ENCODE measurements at places on chromosomes 4 and X.

DNA sequence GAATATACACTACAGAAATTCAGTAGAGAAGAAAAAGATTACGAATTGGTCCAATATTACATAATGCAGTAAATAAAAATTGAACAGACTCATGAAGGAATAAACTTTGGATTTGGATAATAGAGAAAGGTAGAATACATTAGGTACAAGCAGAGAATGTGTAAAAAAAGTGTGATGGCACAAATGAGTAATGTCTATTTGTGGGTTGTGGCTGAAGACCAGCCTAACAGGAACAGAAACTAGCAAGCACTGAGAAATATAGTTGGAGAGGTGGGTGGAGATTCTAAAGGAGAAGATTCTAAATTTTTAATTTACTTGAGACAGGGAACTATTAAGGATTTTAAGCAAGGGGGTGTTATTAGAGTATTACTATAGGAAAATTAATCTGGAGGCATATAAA lies 15.2 kb upstream of the CLOCK start:
- DNase-seq = no peak

DNA sequence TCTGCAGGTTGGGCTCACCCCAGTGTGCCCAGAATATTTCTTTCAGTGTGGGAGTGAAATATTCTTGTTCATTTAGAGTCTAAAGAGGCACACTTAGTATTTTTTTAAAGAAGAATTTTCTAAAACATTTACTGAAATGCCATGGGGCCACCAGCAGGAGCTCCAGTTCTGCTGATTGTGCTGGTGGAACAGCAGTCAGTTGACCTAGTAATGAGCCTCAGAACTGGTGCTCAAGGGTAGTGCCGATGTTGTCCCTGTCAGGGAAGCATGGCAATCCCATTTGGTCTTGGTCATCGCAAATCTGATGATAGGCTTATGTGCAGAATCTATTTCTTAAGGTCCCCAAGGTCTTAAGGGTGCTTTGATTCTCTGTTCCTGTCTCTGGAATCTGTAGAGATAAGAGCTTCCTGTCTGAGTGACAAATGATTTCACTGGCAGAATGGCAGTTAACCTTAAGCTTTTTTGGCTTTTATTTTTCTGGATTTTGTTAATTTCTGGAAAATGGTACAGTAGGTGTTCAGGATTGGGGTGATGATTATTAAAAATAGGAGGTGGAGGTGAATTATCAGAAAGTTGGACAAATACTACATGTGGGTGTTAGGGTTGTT lies 31.3 kb downstream of the JADE1 start:
- no peak for DNase-seq

- no peak for DNase-seq
These were observed 12.2 kb upstream of the NWD2 start for GRCh38 chr4:37232315-37232714.

- no peak for DNase-seq
These were observed 9.3 kb upstream of the ADH1C start for GRCh38 chr4:99361899-99362275.

DNA sequence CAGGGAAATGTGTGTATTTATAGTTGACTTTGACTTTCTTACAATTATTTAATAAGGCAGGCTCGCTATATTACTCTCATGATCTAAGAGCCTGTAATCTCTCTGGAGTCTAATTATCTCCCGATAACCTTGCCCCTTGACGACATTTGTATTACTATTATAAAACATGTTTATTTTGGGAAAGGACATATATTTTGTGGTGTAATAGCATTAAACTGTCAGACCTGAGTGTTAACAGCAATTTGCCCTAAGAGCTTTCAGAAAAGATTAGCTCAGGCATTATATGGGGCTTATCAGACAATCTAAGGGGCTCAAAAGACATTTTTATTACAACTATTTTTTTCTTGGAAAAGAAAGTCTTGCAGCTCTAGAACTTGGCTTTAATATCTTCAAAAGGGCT lies 427.9 kb upstream of the SLIT2 start:
- DNase-seq = no peak

GRCh38 chr4:106325800-106326199 lies 9.4 kb downstream of the AIMP1 start:
- no peak for DNase-seq

DNA sequence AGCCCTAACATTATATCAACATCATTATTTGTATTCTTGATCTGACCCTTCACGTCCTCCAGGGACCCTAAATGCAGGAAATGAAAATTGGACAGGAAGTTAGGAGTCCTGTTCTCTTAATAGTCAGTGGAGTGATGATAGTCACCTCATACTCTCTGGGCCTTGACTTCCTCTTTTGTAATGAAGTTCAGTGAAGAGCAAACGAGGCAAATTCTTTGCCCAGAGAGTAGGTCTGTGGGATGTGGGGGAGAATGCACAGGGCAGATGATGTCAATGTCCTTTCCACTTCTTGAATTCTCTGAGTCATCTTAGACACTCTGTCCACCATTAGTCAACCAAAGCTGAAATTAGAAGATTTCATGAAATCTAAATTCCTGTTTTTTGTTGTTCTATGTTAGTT lies 17.1 kb upstream of the GPRIN3 start:
- DNase-seq = no peak

GRCh38 chr4:86603311-86603885 lies 9.3 kb downstream of the PTPN13 start:
- DNase-seq = no peak

- DNase-seq = no peak
These were observed 58.3 kb upstream of the PHOX2B start for GRCh38 chr4:41806807-41807206.

DNA sequence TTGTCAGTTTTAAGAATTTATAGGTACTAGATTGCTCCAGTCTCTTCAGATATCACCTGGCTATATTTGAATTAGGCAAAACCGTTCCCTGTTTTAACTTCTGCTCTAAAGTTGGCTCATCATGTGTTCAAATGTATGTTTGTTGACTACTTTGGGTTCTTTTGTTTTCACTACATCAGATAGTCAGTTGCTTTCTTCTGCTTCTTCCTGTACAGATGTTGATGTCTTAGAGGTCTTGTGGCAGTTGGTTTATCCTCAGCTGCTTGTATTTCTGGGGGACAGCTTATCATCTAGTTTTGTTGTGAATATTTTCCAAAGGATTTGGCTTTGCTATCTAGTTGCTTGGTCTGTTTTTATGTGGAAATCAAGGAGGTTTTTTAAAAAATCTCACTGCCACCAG lies 28.0 kb downstream of the TBC1D19 start:
- DNase-seq = no peak

DNA sequence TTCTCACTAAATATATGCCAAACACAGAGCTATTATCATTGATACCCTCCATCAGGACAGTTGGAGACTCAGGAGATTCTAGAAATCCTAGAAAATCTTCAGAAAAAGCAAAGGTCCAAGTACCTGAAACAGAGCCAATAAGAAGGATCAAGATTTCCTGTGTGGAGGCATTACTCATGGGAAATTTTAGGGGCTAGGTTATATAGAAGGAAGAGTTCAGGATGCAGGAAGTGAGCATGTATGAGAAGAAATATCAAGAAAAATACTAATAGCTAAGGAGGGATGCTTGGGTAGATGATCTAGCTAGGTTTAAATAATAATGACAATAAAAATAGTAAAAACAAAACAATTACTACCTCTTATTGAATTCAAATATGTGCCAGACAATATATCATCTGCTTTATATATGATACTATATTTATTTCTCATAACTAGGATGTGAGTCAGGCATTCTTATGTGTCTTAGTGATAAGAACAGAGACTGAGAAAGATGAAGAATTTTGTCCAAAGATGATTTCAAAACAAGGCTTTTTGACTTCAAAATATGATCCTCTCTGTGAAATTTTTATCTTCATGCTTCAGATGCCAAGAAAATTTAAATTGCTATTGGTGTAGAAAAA lies 66.4 kb upstream of the HHIP start:
- no peak for DNase-seq

GRCh38 chrX:71909956-71910355 lies 689 bp upstream of the NHSL2 start:
- no peak for DNase-seq

DNA sequence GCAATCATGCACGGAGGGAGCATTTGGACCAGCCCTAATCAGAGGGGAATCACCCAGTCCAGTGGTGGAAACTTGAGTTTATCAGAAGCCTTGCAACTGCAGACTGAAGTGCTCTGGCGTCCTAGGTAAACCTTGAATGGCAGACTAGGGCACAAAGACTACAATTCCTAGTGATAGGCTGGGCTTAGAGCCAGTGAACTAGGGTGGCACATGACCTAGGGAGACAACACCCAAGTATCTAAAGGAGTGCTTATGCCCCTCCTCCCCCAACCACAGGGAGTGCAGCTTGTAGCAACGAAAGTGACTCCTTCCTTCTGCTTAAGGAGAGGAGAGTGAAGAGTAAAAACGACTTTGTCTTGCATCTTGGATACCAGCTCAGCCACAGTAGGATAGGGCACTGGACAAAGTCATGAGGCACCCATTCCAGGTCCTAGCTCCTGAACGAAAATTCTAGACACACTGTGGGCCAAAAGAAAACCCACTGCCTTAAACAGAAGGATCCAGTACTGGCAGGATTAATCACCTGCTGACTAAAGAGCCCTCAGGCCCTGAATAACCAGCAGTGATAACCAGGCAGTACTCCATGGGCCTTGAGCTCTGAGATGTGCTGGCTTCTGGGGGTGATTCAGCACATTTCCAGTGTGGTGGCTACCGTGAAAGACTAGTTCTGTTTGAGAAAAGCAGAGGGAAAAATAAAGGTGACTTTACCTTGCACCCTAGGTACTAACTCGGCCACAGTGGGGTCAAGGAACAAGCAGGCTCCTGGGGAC lies 58.7 kb upstream of the STARD8 start:
- no peak for DNase-seq

- no peak for DNase-seq
These were observed 2.2 kb downstream of the BTK start for GRCh38 chrX:101383679-101384205.

DNA sequence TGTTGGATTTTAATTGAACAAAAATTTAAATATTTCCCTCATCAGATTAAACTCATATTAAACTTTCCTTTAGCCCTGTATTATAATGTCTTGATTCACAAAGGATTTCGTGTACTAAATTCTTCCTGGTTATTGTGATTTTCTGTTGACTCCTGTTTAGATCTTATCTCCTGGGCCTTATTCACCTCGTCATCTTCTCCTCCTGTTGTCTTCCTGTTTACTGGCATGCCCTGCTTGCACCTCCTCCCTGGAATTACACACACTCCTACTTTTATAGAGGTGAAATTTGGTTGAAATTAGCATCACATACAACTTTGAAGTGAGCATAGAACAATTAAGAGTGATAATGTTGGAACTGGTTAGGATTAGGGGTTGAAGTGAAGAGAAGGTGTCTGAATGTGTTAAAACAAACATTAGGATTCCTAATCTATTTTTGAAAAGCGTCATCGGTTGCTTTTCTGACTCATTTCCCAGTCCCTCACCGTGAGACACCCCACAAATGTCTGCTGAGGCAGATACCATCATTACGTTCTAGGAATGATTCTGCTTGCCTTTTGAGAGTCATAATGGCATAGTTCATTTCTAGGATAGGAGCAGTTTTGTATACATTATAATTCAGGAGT lies 32.5 kb downstream of the TLL1 start:
- DNase-seq = no peak

- no peak for DNase-seq
These were observed 1056.7 kb downstream of the STIM2 start for GRCh38 chr4:27917381-27917780.

- DNase-seq = no peak
These were observed 2085.4 kb downstream of the ARAP2 start for GRCh38 chr4:34158878-34159277.

DNA sequence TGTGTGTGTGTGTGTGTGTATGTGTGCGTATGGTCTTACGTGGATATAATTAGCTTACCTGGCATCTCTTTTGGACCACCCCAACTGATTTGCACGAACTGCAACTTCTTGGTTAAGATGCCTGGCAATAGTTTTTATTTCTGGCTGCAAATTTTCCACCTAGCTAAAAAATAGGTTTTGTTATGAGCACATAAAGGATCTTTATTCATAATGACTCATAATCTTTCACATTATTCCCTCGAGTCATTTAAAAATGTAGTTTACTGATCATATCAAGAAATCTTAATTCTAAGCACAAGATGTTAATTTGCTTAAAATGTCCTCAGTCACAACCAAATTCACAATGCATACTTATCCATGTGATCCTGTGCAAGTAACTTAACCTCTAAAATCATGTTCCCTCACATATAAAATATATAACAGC lies 1.5 kb downstream of the COX18 start:
- peak; percentile 36 for DNase-seq

GRCh38 chr4:65656008-65656407 lies 14.3 kb downstream of the EPHA5 start:
- no peak for DNase-seq

DNA sequence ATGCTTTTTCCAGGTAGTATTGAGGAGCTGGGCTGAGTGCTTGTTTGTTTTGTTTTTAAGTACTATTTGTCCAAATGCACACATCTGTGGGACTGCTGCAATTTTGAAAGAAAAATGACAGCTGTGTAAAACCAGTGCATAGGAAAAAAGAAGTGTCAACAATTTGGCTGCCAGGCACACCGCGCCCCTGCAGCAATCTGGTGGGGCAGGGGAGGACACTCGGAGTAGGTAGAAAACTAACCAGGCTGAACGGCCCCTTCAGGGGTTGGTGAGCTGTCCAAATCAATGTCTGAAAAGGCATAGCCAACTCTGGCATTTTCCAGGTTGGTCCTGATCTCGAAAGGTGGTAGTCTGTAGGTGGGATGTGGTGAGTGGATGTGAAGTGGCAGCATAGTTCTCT lies 1.1 kb downstream of the LDOC1 start:
- DNase-seq = no peak

- DNase-seq = peak; percentile 44
These were observed 119.3 kb downstream of the CRLF2 start for GRCh38 chrX:1093121-1093520.

- DNase-seq = no peak
These were observed 333.4 kb upstream of the AADAT start for GRCh38 chr4:170423137-170423536.

GRCh38 chr4:128513664-128514484 lies 226.3 kb upstream of the PGRMC2 start:
- DNase-seq = no peak

- peak; percentile 57 for DNase-seq
These were observed 39.8 kb upstream of the TMEM131L start for GRCh38 chr4:153426207-153426885.

DNA sequence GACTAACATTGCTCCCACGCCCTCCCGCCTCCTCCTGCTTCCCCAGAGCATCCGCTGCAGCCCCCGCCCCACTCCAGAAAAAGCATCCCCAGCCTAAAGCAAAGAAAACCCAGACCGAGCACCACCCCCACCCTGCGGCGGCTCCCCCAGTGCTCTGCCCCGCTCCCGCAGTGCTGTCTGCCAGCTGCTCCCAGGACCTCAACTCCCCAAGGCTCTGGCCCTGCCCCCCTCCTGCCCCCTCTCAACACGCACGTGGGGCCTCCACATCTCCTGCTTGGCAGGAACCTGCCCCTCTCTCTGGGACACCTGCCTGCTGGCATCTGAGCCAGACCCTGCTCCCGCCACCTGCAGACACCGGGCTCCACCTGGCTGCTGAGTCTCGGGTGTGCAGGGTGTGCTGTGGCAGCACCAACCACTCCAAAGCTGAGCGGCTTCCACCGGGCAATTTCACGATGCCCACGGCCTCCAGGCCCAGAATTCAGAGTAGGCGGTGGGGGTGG lies 79.4 kb downstream of the FAM53A start:
- peak; percentile 78 for DNase-seq
